ENCODE measurements at places on chromosomes 7 and 10.

DNA sequence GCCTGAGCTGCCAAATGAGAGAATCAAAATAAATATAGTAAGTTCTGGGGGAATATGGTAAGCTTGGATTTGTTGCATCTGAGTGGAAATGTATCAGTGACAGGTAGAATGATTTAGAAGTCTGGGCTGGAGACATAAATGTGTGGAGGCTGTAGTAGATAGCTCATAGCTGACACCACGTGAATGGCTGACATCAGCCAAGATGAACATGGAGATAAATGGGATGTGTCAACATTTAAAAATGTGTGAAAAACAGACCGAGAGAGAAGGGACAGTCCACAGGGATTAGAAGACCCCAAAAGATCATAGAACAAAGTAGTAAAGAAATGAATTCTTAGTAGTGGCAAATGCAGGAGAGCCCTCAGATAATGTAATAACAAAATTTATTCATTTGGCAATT lies 40.9 kb downstream of the NAMPT start:
- DNase-seq: no peak

DNA sequence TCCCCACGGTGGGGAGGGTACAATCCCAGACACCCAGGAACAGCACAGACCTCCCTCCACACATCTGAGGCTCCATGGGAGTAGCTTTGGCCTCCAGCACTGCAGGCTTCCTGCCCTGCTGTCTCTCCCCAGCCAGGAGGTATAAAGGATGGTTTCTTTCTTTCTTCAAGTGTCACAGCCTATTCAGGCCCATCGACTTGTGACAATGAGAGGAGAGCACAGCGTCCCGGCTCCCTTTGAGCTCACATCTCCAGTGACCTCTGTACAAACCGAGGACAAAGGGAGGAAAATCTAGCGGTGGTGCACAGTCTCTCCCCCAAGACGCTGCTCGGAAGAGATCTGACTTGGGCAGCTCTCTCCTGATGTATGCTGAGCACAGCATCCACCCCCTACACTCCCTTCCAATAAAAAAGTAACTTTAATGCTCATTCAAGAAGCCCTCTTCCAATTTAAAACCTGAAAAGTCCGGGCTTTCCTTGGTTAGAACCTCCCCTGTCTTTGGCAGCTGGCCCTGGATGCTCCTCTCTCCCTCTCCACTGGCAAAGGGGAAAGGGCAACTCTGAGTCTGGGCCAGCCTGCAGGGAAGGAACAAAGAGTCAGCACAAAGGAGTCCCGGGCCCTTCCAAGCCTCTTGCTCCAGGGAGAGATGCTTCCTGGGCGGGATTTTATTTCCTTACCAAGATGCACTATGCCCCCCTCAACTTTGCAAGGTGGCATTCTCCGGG lies 18.0 kb downstream of the CHST15 start:
- DNase-seq: peak; percentile 36

DNA sequence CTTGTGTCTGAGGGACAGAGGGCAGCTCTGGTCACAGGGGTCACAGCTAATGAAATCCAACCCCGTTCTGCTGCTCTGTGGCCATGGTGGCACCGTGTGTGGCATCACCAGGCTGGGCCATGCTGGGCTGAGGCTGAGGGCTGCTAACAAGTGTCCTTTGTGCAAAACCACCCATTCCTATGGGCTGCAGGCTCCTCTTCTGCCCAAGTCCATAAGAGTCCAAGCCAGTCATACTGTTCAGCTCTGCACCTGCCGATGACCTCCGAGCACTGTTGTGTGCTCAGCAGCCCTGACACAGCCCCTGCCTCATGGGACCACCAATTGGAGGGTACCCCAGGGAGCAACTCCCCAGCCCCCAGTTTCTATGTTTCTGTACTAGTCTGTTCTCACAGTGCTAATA lies 133.1 kb downstream of the WDR11 start:
- no peak for DNase-seq

DNA sequence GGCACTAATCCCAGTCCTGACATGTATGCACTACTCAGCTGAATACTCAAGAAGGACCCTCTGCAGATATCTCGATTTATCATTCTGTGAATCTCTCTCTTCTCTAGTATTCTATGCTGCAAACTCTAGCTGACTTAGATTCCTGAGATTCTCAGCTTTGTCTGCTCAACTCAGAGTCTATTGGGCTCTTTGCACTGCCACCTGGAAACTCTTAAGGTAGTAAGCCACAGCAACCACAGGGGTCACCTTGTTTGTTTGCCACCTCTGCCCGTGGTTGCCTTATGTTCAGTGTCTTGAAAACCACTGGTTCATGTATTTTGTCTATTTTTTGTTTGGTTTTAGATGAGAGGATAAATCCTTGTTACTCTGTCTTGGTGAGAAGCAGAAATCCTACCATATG lies 72.9 kb downstream of the SP8 start:
- DNase-seq: no peak

DNA sequence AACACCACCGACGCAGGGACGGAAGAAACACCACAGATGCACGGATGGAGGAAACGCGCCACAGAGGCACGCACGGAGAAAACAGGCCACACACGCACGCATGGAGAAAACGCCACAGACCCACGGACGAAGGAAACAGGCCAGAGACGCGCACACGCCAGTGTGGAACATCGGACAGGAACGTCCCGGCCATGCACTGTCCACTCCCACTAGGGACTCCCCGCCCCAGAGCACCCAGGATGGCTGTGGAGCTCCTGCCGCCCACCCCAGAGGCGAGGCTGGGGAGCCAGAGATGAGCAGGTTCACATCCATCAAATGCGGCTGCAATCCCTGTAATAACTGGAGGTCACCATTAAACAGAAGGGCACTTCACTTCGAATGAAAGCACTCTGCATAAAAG lies 17.3 kb downstream of the DIP2C start:
- DNase-seq: no peak

DNA sequence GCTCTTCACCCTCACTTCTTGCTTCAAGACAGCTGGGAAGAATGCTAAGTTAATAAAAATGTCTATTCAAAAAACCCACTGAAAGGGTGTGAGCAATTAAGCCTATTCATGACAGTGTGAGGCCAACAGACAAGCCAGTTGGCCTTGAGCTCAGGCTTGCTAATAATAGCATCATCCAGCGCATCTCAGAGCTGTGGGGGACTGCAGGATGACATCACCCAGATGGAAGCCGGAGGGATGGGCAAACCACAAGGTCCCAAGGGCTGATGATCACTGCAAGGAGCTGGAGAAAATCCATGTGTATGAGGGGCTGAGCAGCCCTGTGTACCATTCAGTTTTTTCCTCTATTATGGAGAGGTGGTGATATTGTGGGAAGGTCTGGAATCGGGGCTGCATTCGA lies 770.4 kb downstream of the TNS3 start:
- no peak for DNase-seq

- no peak for DNase-seq
These were observed 9.9 kb downstream of the PIP4K2A start for GRCh38 chr10:22704471-22704911.

DNA sequence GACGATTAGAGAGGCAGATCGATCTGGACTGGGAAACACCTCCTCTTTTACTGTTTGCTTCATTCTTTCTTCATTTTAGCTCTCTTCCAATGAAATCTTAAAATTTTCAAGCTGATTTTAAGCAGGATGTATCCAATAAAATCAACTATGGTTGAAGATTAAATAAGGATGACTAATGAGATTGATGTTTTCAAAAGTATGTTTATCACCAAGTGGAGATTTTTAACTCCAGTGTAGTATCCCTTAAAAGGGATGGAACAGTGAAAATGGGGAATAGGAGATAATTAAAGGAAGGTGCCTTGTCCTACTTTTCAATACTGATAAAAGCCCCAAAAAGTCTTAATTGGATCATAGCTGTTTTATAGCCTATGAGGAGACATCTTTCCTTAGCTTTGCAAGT lies 11.6 kb upstream of the LIPF start:
- no peak for DNase-seq

DNA sequence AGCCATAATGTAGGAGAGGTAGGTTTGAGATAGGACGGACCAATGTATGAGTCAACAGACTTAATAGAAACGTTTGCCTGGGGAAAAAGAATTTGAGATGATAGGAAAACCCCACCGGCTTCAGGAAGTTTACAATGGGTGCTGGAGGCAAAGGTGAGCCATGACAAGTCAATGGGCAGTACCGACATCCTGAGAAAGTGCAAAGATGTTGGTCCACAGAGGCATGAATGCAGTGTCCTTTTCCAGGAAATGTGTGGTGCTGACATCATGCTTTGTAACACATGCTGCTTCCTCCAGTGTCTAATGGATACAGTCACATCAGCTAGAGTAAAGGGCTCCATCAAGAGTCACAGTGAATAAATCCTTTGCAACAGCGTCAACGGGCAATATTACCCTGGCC lies 533.6 kb downstream of the INHBA start:
- DNase-seq: no peak

DNA sequence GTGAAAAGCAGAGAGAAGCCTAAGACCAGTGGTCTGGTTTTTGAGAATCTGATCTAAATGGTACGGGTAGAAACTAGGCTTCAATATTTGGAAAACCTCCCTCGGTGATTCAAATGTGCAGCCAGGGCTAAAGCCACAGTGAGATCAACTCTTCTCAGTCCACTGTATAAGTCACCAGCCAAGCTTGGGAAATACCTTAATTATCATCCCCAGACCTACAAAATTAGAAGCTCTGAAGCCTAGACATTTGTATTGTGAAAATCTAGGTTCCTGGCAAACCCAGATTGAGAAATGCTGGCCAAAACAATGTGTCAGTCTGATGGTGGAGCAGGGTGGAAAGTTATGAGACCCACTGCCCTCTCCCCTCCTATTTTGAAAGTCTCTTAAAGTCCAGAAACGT lies 131.7 kb downstream of the DGKI start:
- no peak for DNase-seq

DNA sequence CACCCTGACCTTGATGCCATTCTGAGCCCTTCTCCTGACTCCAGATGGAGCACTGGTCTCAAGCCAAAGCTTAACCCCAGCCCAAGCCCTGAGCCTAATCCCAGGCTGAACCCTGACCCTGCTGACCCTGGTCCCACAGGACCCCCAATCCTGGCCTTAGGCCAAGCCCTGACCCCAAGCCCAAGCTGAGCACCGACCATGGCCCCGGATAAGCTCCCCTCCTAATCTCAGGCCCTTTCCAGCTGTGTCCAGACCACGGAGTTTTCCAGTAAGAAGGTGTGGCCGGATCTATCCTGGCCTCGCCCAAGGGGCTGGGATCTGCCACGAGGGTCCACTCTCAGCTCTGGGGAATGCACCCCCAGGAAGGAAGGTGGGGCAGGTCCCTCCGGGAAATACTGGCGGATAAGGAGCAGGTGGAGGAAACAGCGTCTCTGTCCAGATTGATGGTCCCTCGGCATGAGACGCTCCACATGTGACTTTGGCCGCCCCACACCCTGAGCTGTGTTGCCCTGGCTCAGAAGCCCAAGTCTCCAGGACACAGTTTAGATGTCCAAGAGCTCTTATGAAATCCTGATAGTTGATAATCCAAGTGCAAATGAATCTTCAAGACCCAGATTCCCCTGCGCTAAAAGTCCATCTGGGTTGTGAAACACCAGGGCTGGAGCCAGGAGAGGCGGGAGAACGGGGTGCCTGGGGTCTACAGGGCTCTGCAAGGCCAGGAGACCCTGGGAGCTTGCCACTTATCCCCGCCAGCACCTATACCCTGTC lies 10.4 kb downstream of the ELN start:
- no peak for DNase-seq

- no peak for DNase-seq
These were observed 9.6 kb upstream of the C10orf105 start for GRCh38 chr10:71729161-71729636.

GRCh38 chr10:6153845-6154244 lies 48.9 kb upstream of the PFKFB3 start:
- DNase-seq: no peak

GRCh38 chr7:111239437-111239836 lies 148.5 kb downstream of the LRRN3 start:
- no peak for DNase-seq

DNA sequence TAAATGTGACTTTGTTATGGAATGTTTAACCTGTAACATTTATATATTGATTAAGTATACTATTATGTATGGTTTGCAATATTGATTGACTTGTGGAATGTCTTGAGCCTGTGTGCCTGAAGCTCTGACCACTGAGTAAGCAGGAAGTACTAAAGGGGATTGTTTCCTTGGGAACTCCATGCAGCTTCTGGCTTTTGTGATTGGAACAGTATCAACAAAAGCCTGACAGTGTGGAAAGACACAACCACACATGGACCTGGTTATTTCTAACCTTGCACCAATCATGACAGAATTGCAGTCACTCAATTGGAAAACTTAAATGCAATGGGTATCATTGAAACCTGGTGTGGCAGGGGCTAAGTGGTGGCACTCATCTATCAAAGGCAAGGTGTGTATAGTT lies 45.5 kb upstream of the PIK3CG start:
- DNase-seq: no peak

- no peak for DNase-seq
These were observed 273.4 kb downstream of the WDR37 start for GRCh38 chr10:1329622-1330021.

DNA sequence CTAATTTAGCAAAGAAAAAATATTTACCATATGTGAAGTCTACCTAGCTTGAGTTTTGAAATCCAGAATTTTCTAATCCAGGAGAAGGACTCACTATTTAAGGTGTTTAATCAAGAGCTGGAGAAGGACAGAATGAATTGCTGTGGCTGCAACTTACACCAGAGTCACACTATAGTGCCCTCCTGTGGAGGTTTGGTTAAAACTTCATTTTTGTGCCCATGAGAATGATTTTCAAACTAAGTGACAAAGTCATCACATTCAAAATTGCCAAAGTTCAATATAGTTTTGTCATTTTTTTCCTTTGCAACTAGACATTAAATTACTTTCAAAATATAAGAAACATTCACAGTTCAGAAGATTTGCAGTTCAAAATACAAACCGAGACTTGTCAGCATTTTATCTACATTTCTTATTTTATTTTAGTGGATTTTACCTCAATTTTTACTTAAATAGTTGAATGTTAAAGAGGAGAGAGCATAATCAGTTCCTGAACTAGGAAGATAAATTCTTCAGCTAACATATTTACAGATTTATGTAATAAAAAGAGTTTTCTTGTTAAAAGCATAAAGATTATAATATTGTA lies 70.7 kb downstream of the CABCOCO1 start:
- no peak for DNase-seq

DNA sequence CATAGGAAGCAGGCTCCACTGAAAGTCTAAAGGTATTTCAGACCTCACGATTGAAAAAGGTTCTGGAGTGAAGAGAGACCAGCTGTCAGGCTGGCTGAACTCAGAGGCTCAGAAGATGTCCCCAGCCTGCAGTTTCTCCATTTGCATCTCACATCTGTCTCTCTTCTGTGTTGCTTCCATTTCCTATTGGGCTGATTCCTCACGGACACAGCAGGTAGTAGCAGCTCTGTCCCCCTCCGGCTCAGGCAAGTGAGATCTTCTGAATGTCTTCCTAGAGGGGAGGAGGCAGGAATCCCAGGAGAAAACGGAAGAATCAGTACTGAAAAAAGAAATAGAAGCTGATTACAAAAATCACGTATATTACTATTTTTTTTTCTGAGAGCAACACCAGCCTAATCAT lies 274.1 kb upstream of the COBL start:
- no peak for DNase-seq

- DNase-seq: no peak
These were observed 352.7 kb downstream of the DNAJB6 start for GRCh38 chr7:157689269-157690057.
